Right ventricle myocardium inferior (tissue), 1 donor: ENCODE measurements at places on chromosomes 1 and 21. TPM values are rescaled to one million over a fixed set of nuclear protein-coding genes. Genes with fewer than 3 reads are reported as not detected.

FYB2 gene
- total RNA-seq: 14.0 TPM

KRTAP11-1 gene
- not detected for total RNA-seq

CACNA1S gene
- total RNA-seq: not detected

RIPPLY3 gene
- not detected for total RNA-seq

ACADM gene
- total RNA-seq: 378 TPM

PLA2G2C gene
- total RNA-seq: not detected

ARHGAP29 gene
- total RNA-seq: 27.5 TPM

ANXA9 gene
- total RNA-seq: not detected

TSSK3 gene
- total RNA-seq: 1.2 TPM

AMY1B gene
- total RNA-seq: not detected

CCT3 gene
- 137 TPM for total RNA-seq

ASCL5 gene
- total RNA-seq: not detected

RHD gene
- not detected for total RNA-seq
